ENCODE measurements at places on chromosomes 12 and 14.

GRCh38 chr14:76872796-76873432 lies 46.7 kb downstream of the LRRC74A start:
- peak; percentile 83 for DNase-seq

DNA sequence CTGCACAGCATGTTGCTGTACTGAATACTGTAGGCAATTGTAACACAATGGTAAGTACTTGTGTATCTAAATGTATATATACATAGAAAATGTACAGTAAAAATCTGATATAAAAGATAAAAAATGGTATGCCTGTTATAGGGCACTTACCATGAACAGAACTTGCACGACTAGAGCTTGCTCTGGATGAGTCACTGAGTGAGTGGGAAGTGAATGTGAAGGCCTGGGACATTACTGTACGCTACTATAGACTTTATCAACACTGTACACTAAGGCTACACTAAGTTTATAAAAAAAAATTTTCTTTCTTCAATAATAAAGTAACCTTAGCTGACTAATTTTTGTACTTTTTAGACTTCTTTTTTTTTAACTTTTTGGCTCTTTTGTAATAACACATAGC lies 24.2 kb upstream of the NEDD1 start:
- no peak for DNase-seq

DNA sequence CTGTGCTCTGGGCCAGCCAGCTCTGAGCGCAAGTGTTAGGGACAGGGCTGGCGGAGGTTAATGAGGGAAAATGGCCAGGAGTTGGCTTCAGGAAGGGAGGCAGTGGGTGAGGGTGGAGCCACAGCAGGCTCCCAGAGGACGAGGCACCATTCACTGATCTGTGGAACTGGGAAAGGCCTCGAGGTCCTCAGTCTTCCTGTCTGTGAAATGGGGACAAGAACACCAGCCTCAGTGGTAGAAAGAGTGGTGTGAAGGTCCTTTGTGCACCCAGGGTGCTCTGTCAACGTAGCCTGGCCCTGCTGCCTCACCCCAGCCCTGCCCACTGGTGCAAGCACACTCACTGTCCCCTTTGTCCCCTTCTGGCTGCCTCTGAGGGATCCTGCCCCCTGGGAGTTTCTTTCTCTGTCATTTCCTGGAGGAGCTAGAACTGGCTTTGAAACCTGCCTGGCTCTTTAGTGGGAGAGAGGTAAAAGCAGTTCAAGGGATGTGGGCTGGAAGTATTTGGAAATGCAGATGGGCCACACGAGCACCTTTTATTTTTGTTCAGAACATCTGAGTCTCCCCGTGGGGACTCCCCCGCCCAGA lies 25.0 kb downstream of the SYNDIG1L start:
- no peak for DNase-seq

GRCh38 chr12:115716551-115716950 lies 560.9 kb downstream of the MED13L start:
- no peak for DNase-seq

- peak; percentile 55 for DNase-seq
Observed at GRCh38 chr14:60166142-60166541, 944 bp upstream of the DHRS7 start.
